Activated CD4-positive, alpha-beta T cell treated with anti-CD3 and anti-CD28 coated beads, Interleukin-2, amount 10 ng/mL, durations not matched to agents 7 days and 5 days (primary cell): ENCODE measurements at places on chromosomes 1 and 21. TPM values are rescaled to one million over a fixed set of nuclear protein-coding genes. Genes with fewer than 3 reads are reported as not detected.

Gene CBR3
- total RNA-seq = 30.9 TPM

Gene INTS7
- 34.8 TPM for total RNA-seq

Gene SLC1A7
- total RNA-seq = not detected

DNA sequence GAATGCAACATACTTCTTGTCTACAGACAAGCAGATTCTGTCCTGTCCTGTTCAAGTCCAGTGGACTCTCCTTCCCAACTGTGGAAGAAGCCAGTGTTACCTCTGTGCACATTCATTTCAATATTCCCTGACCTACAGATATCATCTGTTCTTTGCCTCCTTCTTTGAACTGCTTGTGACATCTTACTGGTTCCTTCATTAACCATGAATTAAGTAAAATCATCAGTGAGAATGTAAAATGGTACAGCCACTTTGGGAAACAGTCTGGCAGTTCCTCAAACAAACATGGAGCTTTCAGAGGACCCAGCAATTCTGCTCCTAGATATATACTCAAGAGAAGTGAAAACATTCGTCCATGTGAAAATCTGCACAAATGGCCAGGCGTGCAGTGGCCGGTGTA is 6.8 kb downstream of the SRARP start:
- DNase-seq = no peak

GRCh38 chr1:68101829-68102228 is 51.4 kb upstream of the DIRAS3 start:
- no peak for DNase-seq

GRCh38 chr1:81619156-81619555 is 181.6 kb upstream of the ADGRL2 start:
- DNase-seq = no peak

DNA sequence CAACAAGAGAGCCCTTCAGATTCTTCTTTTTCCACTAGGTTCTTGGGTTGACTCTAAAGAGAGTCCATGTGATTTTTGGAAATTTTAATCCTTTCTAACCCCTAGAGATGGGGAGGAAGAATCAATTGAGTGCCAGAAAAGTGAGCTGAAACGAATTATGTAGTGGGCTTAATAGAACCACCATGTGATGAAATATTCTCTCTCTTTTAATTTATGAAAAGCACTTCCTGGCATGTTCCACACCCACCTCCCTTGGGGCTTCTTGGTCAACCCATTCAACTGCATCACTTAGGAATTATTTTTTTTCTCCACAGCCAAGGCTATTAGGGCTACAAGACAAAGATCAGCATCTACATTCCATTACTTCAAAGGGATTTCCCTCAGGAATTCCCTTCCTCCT is 79.6 kb downstream of the ZC3H11B start:
- DNase-seq = no peak

DNA sequence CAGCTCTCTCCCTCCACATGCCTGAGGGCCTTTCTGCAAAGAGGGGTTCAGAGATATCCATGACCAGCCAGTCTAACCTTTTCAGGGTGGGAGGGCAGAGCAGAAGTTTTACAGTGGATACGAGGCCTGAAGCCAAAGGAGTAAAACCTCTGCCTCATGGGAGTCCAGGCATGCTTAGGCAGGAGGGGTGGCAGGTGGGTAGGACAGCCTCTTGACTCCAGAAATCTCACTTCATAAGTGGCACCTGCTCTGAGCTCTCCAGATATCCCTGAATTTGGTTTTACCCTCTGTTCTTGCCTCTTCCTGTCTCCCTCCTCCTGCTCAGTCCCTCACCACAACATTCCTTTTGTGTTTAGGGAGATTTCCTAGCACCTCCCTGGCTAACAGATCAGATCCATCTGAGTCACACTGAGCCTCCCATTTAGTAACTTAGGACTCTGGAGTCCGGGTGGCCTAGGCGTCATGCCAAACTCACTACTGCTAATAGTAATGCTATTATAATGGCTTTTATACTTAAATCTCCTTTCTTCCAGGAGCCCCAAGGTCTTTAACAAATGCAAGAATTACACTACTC is 201.0 kb downstream of the HS2ST1 start:
- DNase-seq = no peak

DNA sequence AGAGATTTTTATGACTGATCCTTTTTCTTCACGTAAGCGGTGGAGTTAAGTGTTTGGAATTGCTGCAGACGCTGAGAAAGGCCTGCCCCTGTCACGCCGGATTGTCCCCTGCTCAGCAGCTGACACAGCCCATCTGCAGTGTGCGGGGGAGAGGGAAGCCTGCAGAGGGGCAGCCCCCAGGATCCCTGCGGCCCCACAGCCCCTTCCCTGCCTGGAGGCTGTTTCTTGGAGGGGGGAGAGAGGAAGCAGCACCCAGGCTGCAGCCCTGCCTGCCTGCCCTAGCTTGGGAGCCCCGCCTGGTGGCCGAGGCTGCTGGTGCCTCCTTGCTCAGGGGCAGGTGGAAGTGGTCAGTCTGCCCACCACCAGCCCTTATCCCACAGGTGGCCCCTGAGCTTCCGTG is 50.7 kb downstream of the PRDM16 start:
- no peak for DNase-seq
